ENCODE measurements at places on chromosomes 5 and 9. TPM values are rescaled to one million over a fixed set of nuclear protein-coding genes. Genes with fewer than 3 reads are reported as not detected.
A peak's percentile ranks its signal among the peaks of the same experiment; 100 is the strongest.

- no peaks in the 10 kb centered on the region for H3K36me3 ChIP-seq
- no peak overlapping the region for H3K27ac ChIP-seq
- no peaks in the 10 kb centered on the region for H3K27me3 ChIP-seq
- DNase-seq, result no peak
- no peaks in the 10 kb centered on the region for H3K4me1 ChIP-seq
- no peak overlapping the region for H3K4me3 ChIP-seq
Measured at GRCh38 chr5:136205061-136205702, 12.2 kb upstream of the SMIM32 start.

NUTM2F gene
- total RNA-seq, result not detected

DNA sequence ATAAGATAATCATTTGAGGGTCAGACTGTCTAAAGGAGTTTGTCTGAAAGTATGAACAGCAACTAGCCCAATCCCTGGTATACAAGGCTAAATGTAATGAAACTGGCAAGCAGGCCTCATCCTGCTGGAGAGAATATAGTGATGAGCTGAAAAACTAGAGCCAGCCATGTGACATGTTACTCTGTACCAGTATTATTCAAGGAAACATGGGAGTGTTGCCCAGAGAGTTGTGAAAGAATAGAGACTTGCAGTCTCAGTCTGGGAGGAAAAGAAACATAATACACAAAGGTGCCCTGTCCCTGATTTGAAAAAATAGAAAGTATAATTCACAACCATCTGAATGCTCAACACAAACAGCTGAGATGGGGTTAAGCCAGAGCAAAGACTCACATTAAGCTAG, 37.9 kb upstream of the HTR1A start:
- H3K27me3 ChIP-seq, result no peaks in the 10 kb centered on the region
- no peak overlapping the region for H3K4me3 ChIP-seq
- no peak overlapping the region for H3K27ac ChIP-seq
- H3K36me3 ChIP-seq, result no peaks in the 10 kb centered on the region
- no peak for DNase-seq

PCDHGA6 gene
- 5.8 TPM for total RNA-seq

DNA sequence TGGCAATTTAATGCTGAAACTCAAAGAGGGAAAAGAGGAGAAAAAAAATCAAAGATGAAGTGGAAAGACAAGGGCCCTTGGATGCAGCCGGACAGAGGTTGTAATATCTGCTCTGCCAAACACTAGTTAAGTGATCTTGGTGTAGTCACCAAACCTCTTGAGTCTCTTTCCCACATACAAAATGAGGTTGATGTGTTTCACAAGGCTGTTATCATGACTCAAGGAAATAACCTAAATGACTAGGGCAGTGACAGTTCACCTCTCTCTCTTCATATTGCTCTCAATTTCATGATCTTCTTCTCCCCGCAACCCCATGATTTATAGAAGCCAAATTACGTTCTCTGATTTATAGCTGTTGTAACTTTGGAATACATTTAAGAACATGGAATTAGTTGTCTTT, 44.9 kb downstream of the PIK3R1 start:
- no peak overlapping the region for H3K4me3 ChIP-seq
- DNase-seq, result no peak
- no peaks in the 10 kb centered on the region for H3K27me3 ChIP-seq
- H3K36me3 ChIP-seq, result peaks cover 7% of the 10 kb centered on the region
- H3K27ac ChIP-seq, result peak overlapping the region; percentile 79

DNA sequence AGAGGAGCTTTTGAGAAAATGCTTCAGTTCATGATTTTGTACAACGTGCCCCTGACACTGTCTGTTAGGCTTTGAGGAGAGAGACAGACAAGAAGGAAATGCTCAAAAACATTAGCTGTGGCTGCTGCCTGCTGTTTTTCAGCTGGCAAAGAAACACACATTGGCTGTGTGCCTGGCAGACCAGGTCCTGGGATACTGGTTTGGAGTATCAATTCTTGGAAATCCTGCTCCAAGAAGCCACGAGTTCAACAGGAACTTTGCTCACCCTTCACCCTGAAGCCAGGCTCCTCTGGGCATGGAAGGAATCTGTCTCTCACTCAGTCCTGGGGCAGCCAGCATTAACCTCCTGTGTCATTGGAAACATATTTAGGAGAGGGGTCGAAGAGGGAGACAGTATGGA, 245.5 kb downstream of the AUH start:
- H3K4me3 ChIP-seq, result no peak overlapping the region
- no peak overlapping the region for H3K27ac ChIP-seq
- H3K27me3 ChIP-seq, result no peaks in the 10 kb centered on the region
- H3K4me1 ChIP-seq, result peaks cover 31% of the 10 kb centered on the region
- no peaks in the 10 kb centered on the region for H3K36me3 ChIP-seq

GRCh38 chr5:101018299-101018698, 115.2 kb upstream of the ST8SIA4 start:
- no peaks in the 10 kb centered on the region for H3K36me3 ChIP-seq
- H3K27ac ChIP-seq, result no peak overlapping the region
- no peaks in the 10 kb centered on the region for H3K27me3 ChIP-seq
- DNase-seq, result no peak
- no peaks in the 10 kb centered on the region for H3K4me1 ChIP-seq

GRCh38 chr9:7401116-7401515, 398.5 kb downstream of the DMAC1 start:
- H3K27ac ChIP-seq, result no peak overlapping the region
- no peaks in the 10 kb centered on the region for H3K4me1 ChIP-seq
- no peak for DNase-seq
- no peak overlapping the region for H3K4me3 ChIP-seq

DNA sequence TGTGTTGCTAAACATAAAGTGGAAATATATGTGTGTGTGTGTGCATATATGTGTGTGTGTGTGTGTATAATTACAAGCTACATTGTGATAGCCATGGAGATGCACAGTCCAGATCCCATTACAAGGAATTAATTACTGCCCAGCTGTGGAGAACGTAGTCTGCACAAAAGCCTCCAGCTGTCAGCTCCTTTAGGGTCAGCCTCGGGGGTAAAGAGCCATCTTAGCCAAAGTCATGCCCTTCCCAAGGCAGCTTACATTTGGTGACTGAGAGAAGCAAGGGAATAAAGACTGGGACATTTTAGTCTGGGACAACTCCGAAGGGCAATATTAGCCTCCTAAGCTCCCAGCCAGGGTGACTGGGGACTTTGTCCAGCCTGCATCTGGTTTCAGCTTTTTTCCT, 21.9 kb upstream of the FOCAD start:
- no peak overlapping the region for H3K27ac ChIP-seq
- no peak for DNase-seq
- no peaks in the 10 kb centered on the region for H3K27me3 ChIP-seq
- H3K4me3 ChIP-seq, result no peak overlapping the region
- no peaks in the 10 kb centered on the region for H3K36me3 ChIP-seq

SLC4A9 gene
- not detected for total RNA-seq

DNA sequence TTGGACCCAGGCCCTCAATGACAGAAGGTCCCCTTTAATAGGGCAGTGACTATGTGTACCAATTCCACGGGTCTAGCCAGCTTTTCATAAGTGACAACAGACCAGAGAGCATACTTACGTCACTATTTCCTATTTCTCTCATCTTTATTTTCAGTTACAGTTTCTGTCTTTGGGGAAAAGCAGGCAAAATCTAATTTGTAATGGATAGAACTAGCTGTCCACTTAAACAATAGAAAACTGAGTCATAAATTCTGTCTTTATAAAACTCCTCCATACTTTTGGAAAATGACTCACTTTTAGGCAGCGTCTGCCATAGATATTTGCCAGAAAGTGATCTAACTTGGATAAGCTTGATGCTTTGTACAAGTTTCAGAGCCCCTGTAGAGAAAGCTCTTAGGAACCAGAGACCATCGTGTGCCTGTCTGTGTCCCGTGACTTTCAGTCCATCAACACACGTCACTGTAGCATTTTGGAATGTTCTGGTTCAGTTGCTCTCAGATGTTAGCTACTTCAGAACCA, 101.9 kb downstream of the F2RL2 start:
- H3K4me1 ChIP-seq, result no peaks in the 10 kb centered on the region
- no peaks in the 10 kb centered on the region for H3K27me3 ChIP-seq
- H3K27ac ChIP-seq, result peak overlapping the region; percentile 54
- H3K4me3 ChIP-seq, result no peak overlapping the region
- no peaks in the 10 kb centered on the region for H3K36me3 ChIP-seq

GRCh38 chr5:57600321-57600720, 117.7 kb upstream of the ACTBL2 start:
- H3K27ac ChIP-seq, result no peak overlapping the region
- no peak overlapping the region for H3K4me3 ChIP-seq
- H3K36me3 ChIP-seq, result no peaks in the 10 kb centered on the region
- no peaks in the 10 kb centered on the region for H3K27me3 ChIP-seq
- no peak for DNase-seq

NR2F1 gene
- total RNA-seq, result 17.5 TPM

DNA sequence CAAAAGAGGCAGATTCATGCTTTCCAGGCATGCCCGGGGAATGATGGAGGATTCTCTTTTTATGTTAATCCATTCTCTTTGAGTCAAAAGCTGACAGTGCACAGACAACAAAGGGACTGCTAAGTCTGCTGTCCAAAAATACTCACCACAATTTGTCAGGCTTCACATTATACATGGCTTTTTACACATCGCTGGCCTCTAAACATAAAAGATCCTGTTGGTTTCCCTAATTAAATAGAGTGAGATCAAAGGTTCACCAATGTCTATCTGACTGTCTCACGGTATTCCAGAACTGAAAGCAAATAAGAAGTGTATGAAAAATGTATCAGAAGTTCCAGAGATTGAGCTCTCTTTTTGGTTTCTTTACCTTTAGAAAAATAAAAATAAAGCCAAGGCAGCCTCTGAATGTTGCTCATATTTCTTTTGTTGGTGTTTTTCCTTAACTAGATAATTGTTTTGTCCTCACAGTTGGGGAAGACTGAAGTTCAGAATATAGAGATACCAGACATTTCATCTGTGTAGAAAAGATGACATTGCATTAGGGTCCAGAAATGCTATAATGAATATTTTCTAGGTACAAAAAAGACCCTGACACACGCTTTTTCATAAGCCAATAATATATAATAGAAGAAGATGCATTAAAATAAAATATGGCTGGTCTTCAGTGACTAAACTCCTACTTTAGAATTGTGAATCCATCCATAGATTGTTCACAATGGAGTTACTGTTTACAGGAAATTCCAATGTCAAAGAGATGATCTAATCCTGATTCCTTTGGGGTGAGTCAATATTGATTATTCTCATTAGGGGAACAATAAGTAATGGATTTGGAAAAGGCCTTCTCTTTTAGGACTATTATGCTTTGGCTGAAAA, 688.2 kb upstream of the CDH6 start:
- no peak overlapping the region for H3K27ac ChIP-seq
- DNase-seq, result no peak
- H3K4me3 ChIP-seq, result no peak overlapping the region
- no peaks in the 10 kb centered on the region for H3K36me3 ChIP-seq
- no peaks in the 10 kb centered on the region for H3K27me3 ChIP-seq

GRCh38 chr5:84682531-84682930, 297.9 kb upstream of the EDIL3 start:
- H3K36me3 ChIP-seq, result no peaks in the 10 kb centered on the region
- H3K27ac ChIP-seq, result no peak overlapping the region
- H3K4me1 ChIP-seq, result no peaks in the 10 kb centered on the region
- DNase-seq, result no peak

GRCh38 chr5:34045996-34046395, 3.0 kb upstream of the C1QTNF3 start:
- no peak overlapping the region for H3K4me3 ChIP-seq
- DNase-seq, result no peak
- peaks cover 42% of the 10 kb centered on the region for H3K4me1 ChIP-seq
- no peaks in the 10 kb centered on the region for H3K27me3 ChIP-seq

DNA sequence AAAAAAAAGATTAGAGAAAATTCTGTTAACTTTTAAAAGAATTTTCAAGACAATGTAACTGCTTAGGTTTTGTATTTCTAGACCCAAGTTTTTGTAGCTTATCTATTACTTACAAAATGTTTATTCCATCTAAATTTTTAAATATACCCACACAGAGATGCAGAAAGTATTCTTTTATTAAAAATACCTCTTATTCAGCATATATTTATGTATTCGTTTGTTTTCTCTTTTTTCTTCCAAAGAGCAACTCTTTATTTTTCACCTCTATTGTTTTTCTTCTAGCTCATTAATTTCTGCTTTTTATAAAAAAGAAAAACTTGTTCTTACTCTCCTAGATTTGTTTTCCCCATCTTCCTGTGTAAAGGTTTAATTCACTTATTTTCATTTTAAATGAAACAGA, 180.3 kb downstream of the ZDHHC21 start:
- H3K4me1 ChIP-seq, result no peaks in the 10 kb centered on the region
- no peaks in the 10 kb centered on the region for H3K27me3 ChIP-seq
- no peak overlapping the region for H3K27ac ChIP-seq
- H3K4me3 ChIP-seq, result no peak overlapping the region
- H3K36me3 ChIP-seq, result no peaks in the 10 kb centered on the region
- no peak for DNase-seq

- H3K27ac ChIP-seq, result no peak overlapping the region
- peaks cover 17% of the 10 kb centered on the region for H3K36me3 ChIP-seq
- H3K4me3 ChIP-seq, result no peak overlapping the region
- DNase-seq, result no peak
- peaks cover 19% of the 10 kb centered on the region for H3K4me1 ChIP-seq
Measured at GRCh38 chr5:72314571-72315172, 5.4 kb downstream of the MRPS27 start.

DNA sequence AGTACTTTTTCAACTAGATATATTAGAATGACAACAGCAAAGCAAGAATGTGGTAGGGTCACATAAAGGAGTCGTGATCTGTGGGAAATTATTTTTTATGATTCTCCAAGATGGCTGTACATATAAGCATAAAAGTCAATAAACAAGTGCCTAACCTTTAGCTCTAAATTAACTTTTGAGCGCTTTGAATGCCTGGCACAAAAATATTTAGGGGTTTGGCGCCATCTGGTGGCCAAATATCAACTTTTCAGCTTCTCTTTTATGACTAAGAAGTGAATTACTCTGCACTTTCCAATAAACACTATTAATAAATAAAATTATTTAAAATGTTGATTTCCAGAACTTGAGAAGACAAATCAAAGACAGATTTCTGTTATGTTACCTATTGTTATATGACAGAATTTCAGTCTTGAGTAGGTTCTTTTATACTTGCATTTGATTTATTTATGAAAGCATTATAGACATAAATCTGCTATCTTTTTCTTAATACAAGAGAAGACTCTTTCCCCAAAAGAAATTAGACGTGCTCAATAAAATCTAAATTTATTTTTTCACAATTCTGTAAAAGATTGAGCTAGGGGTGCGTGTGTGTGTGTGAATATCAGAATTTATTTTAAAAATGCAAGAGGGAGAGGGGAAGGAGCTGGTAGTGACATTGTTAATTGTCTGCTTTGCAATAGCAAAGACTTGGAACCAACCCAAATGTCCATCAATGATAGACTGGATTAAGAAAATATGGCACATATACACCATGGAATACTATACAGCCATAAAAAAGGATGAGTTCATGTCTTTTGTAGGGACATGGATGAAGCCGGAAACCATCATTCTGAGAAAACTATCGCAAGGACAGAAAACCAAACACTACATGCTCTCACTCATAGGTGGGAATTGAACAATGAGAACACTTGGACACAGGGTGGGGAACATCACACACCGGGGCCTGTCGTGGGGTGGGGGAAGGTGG, 36.7 kb upstream of the ARRDC3 start:
- H3K4me1 ChIP-seq, result no peaks in the 10 kb centered on the region
- DNase-seq, result peak; percentile 73
- no peak overlapping the region for H3K4me3 ChIP-seq
- H3K27me3 ChIP-seq, result no peaks in the 10 kb centered on the region
- H3K27ac ChIP-seq, result no peak overlapping the region

GRCh38 chr9:96122751-96123150, 179.2 kb downstream of the HSD17B3 start:
- H3K27me3 ChIP-seq, result no peaks in the 10 kb centered on the region
- H3K4me3 ChIP-seq, result no peak overlapping the region
- H3K36me3 ChIP-seq, result no peaks in the 10 kb centered on the region

IFNB1 gene
- total RNA-seq, result not detected

GLRA1 gene
- not detected for total RNA-seq

RICTOR gene
- 44.3 TPM for total RNA-seq
